ENCODE measurements at places on chromosomes 3 and 15. TPM values are rescaled to one million over a fixed set of nuclear protein-coding genes. Genes with fewer than 3 reads are reported as not detected.

The ADAMTSL3 gene
- 4.5 TPM for polyA plus RNA-seq

The ISL2 gene
- 0.08 TPM for polyA plus RNA-seq

- DNase-seq: no peak
Observed at GRCh38 chr3:12932754-12933153, 91.4 kb upstream of the RPL32 start.

DNA sequence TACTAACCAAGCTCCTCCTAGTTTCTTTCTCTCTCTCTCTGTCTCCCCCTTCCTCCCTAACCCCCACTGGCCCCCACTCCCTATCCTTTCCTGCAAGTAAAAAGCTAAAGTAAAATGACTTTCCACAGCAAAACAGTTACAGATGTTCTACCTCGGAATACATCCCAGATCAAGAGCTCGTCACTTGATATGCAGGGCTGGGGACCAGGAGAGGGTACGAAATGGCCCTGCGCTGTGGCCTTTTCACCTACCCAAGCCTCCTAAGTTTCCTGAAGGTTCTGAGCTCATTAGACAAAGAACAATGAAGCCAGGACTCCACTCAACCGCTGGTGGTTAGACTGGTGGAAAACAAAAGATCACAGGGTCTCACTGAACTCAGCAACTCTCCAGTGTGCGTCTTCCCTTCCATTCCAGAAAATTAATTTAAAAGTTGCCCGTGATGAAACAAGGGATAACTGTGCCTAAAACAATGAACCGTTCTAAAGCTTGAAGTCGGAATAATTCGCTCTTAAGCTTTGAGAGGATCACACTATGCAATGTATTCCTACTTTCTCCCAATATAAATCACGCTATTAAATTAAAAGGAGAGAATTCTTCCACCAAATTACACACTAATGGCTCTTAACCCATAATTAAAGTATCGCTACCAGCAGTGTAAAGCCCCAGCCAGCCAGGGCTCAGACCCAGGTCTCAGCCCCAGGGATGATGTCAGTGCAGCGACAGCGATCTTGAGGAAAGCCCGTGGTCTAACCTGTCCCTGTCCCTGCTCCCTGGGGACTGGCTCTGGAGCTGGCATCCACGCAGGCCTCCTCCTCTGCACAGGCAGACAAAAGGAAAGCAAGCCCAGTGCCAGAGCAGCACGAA lies 5.0 kb downstream of the VGLL4 start:
- no peak for DNase-seq

- no peak for DNase-seq
Observed at GRCh38 chr15:50979041-50979440, 70.6 kb downstream of the AP4E1 start.

The CORO2B gene
- polyA plus RNA-seq: 23.5 TPM

The ZBTB38 gene
- 57.5 TPM for polyA plus RNA-seq

The CACNA1D gene
- polyA plus RNA-seq: 9.1 TPM

DNA sequence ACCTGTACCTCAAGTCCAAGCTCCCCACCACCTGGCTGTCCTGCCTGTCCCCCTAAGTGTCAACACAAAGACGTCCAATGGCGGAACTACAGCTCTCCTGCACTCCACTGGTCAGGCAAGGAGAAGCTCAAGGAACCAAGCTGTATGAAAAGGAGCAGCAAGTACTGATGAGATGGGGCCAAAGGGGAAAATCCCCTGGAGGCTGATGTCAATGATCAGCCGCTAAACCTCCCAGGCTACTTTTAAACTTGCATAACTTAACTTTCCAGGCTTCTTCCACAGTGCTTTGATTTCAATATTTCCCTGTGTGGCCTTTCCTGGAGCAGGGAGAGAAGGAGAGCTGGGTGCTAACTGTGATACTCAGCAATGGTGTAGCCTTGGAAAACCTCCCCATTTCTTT lies 35.0 kb downstream of the TM4SF4 start:
- no peak for DNase-seq

- DNase-seq: no peak
Observed at GRCh38 chr3:13140596-13140995, 67.4 kb upstream of the IQSEC1 start.

The UQCC5 gene
- 15.2 TPM for polyA plus RNA-seq

DNA sequence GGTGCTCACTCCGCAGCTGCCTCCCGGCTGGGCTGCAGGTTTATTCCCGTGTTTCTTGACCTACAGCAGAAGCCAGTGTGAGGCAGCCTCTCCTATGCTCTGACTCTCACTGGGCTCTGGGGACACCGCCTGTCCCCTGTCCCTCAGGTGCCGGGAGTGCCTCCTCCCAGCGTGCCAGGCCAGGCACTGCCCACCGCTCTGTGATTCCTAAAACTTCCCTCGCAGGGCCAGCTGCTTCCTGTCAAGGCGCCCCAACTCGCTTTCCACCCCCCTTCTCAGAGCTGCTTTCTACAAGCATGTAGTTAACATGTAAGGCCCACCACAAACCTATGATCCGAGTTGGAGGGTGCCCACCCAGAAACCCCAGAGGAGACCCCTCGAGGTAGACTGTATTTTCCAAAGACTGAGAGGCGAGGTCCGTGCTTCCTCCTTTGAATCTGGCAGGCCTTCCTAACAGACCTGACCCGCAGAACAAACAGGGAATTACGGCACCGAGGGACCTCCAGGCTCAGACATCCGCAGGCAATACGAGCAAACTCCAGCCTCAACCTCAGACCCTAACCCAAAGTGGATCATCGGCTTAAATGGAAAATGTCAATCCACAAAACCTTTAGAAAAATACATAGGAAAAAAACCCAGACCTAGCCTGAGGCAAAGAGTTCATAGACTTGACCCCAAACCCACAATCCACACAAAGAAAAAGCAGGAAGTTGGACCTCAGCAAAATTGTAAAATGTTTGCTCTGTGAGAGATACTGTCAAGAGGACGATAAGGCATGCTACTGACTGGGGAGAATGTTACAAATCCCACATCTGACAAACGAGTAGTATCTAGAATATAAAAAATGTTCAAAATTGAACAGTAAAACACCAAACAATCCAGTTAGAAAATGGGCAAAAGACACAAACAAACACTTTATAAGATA lies 121.3 kb upstream of the IQSEC1 start:
- no peak for DNase-seq

DNA sequence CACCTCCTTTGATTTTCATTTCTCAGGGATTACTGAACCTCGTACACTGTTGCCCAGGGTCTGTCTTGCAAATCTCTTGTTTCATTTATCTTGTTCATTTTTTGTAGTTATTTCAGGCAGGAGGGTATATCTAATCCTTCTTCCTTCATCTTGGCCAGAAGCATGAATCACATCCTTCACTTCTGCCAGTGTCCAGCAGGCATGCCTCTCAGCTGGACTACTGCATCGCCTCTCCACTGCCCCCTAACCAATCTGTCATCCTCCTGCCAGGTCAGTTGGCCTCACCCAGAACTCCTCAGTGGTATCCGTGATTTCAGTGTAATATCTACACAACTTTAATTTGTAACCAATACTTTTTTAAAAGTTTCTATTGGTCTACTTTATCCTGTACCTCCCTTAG lies 297.9 kb downstream of the GABRG3 start:
- no peak for DNase-seq

- DNase-seq: no peak
Observed at GRCh38 chr3:124752051-124752450, 21.8 kb downstream of the UMPS start.

DNA sequence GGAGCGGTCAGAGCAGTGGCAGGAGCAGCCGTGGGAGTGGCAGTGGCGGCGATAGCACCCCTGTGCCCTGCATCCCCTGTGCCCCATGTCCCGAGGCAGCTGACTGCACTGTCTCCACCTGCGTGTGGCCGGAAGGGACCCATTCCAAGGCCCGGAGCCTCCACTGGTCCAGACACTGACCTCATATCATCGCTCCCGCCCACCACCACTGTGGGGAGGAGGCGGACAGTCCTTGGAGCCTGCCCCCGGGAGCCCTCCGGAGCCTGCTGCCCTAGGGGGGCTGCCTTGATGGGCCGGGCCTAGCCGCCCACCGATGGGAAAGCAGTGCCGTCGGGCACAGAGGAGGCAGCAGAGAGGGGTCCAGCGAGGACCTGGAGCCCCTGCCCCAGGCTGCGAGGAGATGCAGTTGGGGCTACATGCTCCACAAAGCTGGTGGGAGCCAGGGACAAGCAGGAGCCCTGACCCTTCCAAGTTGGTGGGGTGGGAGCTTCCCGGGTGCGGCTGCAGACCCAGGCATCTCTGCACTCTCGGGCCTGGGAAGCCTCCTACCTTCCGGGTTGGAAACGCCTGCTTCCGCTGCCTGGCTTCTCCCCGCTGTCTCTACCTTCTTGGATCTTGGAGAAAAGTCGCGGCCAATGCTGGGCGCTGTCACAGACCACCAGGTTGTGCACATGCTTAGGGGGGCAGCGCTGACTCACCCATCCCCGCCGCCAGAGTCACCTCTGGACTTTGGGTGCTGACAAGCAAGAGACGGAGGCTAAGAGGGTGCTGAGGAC lies 283.2 kb upstream of the ROBO1 start:
- no peak for DNase-seq

DNA sequence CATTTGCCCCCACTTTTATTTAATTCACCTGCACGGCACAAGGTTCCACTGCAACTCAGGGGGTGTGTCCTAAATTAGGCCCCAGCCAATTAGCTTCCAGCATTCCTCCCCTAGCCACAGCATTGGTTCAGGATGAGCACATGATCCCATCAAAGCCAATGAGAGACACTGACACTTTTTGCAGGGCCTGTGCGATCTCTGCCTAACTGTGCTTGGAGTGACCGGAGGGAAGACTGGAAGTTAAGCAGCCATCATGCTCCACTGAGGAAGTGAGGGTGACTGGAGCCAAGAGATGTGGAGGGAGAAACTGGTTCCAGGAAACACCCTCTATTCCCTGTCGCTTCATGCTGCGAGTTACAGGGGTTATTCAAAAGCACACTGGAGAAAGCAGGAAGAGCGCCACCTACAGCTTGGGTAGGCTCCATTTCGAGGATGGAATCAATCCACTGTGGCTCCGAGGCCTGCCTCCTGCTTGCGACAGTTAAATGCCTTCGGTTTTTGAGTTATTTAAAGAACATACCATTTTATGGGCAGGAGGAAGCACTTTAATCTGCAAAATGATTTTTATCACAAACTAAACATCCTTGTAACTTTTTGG lies 122.2 kb upstream of the WNT5A start:
- no peak for DNase-seq

DNA sequence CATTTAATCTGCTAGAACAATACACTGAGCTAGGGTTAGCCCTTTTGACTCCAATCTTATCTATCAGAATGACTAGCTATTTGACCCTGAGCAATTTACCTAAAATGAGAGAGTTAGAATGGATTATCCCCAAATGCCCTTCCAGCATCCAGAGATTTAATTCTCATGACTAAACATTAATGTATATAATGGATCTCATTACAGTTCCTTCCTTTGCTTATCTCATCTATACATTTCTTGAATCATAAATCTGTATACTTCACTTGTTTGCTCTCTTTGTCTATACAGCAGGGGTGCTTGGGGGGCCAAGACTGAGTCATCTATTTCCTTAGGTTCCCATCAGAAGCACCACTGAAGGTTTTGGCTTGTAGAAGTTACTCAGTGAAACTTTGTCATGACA lies 565.8 kb downstream of the IGSF11 start:
- no peak for DNase-seq

DNA sequence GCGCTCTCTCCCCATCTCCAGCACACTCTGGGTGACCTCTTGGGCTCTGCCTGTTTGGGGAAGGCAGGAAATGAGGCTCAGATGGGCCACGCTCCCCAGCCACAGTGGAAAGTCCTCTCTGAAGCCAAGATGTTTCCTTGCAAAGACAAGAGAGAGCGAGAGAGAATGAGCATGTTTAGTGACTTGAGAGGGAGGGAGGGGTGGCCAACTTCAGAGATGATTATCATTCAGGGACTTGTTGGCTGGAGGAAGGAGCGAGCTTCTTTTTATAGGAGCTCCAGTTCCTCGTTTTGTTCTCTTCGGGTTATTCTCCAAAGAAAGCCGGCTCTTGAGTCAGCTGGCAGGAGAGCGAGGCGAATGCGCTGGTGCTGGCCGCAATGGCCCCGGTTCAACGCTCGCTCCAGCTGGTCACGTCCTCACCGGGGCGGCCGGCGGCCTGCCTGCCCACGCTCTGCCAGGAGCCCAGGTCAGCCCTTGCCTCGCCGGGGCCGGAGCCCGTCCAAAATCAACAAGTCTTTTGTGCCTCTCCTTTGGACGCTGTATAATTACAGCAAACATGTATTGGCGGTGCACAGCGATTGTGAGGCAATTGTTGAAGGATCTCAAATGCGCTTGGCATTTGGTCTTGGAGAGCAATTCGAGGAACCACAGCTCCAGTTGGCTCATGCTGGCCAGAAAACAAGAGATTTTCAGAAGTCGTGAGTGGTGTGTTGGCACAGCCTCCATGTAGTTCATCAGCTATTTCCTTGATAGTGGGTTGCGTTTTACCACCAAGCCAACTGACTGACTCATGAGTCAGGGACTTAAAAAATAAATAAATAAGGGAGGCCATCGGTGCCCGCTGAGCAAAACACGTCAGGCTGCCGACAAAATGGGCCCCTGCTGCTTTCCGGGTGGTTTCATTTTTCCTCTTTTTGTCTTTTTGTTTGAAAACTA lies 288.6 kb downstream of the UACA start:
- DNase-seq: no peak

GRCh38 chr3:124774841-124775402 lies 44.7 kb downstream of the UMPS start:
- no peak for DNase-seq
